ENCODE measurements at places on chromosomes 3 and 15. TPM values are rescaled to one million over a fixed set of nuclear protein-coding genes. Genes with fewer than 3 reads are reported as not detected.

Gene MED12L
- 8.5 TPM for total RNA-seq

Gene ST3GAL6
- total RNA-seq, result 11.6 TPM

Gene ACKR4
- 6.6 TPM for total RNA-seq

Gene KNL1
- total RNA-seq, result 13.0 TPM

Gene TMC3
- total RNA-seq, result not detected
